Transverse colon (tissue), 4 donors: ENCODE measurements at places on chromosomes 4 and X.

DNA sequence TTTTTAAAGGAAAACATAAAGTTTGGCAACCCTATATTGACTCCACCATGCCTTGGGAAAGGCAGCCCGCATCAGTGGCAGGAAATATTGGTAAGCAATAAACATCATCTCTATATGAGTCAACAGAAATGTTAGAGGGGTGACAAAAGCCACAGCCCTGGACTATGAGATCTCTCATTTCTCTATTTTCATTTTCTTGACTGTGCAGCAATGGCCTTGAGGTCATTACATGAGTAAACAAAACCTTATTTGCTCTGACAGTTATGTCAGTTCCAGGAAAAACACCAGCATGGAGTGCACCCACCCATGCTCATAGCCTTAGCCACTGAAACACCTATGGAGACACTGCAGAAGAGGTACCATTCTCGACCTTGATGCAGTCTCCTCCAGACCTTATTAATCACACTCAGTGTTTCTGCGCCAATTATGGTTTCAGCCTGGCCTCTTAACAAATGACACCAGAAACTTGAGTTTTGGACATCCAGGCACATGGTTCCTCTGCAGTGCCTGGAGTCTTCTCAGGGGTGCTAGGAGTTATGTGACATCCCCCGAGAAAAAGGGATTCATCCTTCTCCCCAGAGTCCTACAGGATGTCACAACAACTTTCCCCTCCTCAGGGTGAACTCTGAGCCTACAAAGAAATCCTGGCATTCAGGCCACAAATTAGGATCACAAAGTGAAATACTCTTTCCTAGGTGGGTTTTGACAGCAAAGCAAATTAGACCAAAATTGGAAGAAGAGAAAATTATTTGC, 16.0 kb upstream of the HPGD start:
- no peaks in the 10 kb centered on the region for H3K4me1 ChIP-seq
- H3K27me3 ChIP-seq, result no peaks in the 10 kb centered on the region
- H3K4me3 ChIP-seq, result no peak overlapping the region

DNA sequence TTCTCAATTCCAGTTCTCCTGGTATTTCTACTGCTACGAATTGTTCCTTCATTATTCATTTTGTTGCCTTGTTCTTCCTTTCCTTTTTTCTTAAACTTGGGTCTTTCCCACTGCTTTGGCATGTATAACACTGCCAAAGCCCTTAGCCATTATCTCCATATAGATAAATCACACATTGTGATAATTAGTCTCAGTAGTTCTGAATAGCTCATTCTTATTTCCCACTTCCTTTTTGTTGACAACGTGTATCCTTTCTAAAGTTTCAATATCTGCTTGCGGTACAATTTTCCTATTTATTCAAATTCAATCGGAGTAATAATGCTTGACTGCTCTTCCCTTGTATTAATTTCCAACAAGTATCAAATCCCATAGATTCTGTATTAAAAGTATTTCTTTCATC, 14.5 kb upstream of the CAMK2D start:
- no peak overlapping the region for H3K27ac ChIP-seq
- no peaks in the 10 kb centered on the region for H3K36me3 ChIP-seq
- H3K4me3 ChIP-seq, result no peak overlapping the region

DNA sequence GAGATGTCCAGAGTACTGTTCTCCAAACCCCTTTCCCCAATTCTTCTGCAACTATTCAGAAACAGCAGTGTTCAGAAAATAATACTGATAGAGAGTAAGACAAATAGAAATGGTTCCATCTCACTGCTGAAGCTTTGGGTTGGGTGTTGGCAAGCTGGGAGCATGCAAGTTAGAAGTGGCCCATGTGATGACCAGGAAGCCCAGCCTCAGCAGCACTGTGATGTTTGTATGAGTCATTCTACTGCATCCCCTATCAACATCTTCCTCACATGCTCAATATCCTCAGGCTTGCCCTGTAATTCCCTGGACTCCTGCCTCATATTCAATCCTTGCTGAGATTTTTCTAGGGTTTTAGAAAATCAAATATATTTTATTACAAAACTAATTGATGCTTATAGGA, 96.5 kb downstream of the CHRDL1 start:
- no peaks in the 10 kb centered on the region for H3K27me3 ChIP-seq
- H3K27ac ChIP-seq, result no peak overlapping the region
- DNase-seq, result no peak
- no peaks in the 10 kb centered on the region for H3K36me3 ChIP-seq
- no peak overlapping the region for H3K4me3 ChIP-seq
- no peaks in the 10 kb centered on the region for H3K4me1 ChIP-seq

DNA sequence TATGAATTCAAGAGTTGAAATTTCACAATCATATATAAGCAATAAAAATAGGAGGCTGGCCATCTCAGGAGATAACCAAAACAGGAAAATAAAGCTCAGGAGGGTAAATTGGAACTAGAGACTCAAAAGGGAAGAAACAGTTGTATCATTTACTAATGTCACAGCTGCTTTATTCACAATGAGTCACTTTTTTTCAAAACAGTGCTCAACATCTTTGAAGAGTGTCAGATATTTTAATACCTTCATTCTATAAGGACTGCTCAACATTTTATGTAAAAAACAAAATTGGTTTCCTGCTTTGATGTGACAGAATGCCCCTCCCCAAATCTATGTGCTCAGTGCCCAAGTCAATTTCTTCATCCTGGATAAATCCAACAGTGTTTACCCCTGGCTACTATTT, 97.7 kb downstream of the DDX60 start:
- no peak overlapping the region for H3K27ac ChIP-seq
- no peaks in the 10 kb centered on the region for H3K4me1 ChIP-seq
- H3K36me3 ChIP-seq, result no peaks in the 10 kb centered on the region
- no peak for DNase-seq
- no peak overlapping the region for H3K4me3 ChIP-seq

GRCh38 chr4:41579043-41579442, 41.1 kb downstream of the LIMCH1 start:
- no peak for DNase-seq
- H3K4me1 ChIP-seq, result no peaks in the 10 kb centered on the region
- H3K27ac ChIP-seq, result no peak overlapping the region
- no peaks in the 10 kb centered on the region for H3K27me3 ChIP-seq
- no peak overlapping the region for H3K4me3 ChIP-seq
- H3K36me3 ChIP-seq, result no peaks in the 10 kb centered on the region

DNA sequence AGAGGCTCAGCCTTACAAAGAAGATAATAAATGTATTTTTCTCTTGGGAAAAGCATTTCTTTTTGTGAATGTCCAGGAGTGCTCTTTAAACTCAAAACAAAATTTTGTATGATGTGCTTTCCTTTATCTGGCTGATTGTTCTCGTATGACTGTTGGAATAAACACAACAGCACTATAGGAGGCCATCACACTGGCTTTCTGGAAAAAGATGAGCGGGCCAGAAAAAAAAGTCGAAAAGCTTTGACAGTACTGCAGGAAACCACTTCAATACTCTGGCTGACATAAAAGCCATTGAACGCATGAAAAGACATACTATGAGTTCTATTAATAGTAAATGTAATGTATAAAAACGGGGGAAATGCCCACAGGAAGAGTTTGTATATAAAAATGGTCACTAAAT, 64.7 kb upstream of the CTSO start:
- DNase-seq, result no peak
- no peak overlapping the region for H3K4me3 ChIP-seq
- no peaks in the 10 kb centered on the region for H3K27me3 ChIP-seq
- no peaks in the 10 kb centered on the region for H3K36me3 ChIP-seq
- no peak overlapping the region for H3K27ac ChIP-seq

DNA sequence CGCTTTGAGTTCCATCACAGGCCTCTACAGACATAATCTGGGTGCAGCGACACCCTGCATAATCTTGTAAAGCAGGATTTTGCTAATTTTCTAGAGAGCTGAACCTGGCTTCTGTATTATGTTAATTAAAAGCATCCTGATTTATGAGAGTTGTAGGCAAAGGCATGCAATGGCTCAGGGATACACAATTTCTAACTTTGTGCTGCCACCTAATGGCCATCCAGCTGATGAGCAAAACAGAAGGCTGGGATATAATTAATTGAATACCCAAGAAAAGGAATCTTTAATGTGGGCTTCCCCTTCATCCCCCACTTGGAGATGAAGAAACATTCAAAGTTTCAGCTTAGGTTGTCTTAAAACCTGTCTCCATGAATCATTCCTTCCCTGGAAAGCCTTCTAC, 78.1 kb downstream of the BMP15 start:
- DNase-seq, result no peak
- no peak overlapping the region for H3K4me3 ChIP-seq
- H3K27me3 ChIP-seq, result no peaks in the 10 kb centered on the region
- no peaks in the 10 kb centered on the region for H3K4me1 ChIP-seq

GRCh38 chr4:145957302-145957701, 18.7 kb upstream of the ZNF827 start:
- no peaks in the 10 kb centered on the region for H3K4me1 ChIP-seq
- H3K4me3 ChIP-seq, result no peak overlapping the region
- no peaks in the 10 kb centered on the region for H3K27me3 ChIP-seq
- no peaks in the 10 kb centered on the region for H3K36me3 ChIP-seq

GRCh38 chr4:139521754-139522401, 34.1 kb downstream of the SETD7 start:
- DNase-seq, result no peak
- peaks cover 18% of the 10 kb centered on the region for H3K4me1 ChIP-seq
- no peak overlapping the region for H3K4me3 ChIP-seq
- H3K36me3 ChIP-seq, result no peaks in the 10 kb centered on the region
- H3K27ac ChIP-seq, result no peak overlapping the region
- no peaks in the 10 kb centered on the region for H3K27me3 ChIP-seq

DNA sequence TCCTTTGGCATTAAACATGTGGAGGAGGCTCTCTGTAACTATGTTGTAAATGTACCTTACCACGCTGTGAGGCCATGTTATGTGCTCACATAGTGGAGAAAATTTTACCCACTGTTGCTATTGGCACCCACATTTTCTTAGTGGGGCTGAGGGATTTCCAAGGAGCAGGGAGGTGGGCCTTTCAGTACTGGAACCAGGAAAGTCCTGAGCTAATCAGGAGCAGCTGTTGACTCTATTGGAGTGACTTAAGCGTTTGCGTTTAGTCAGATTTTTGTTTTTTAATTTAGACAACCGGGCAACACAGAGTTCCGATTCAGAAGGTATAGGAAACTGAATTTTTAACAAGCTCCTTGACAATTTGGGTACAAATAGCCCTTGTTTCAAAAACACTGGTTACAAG, 30.7 kb upstream of the WDR17 start:
- no peak for DNase-seq
- no peak overlapping the region for H3K4me3 ChIP-seq
- no peak overlapping the region for H3K27ac ChIP-seq
- H3K4me1 ChIP-seq, result no peaks in the 10 kb centered on the region
- H3K27me3 ChIP-seq, result no peaks in the 10 kb centered on the region

DNA sequence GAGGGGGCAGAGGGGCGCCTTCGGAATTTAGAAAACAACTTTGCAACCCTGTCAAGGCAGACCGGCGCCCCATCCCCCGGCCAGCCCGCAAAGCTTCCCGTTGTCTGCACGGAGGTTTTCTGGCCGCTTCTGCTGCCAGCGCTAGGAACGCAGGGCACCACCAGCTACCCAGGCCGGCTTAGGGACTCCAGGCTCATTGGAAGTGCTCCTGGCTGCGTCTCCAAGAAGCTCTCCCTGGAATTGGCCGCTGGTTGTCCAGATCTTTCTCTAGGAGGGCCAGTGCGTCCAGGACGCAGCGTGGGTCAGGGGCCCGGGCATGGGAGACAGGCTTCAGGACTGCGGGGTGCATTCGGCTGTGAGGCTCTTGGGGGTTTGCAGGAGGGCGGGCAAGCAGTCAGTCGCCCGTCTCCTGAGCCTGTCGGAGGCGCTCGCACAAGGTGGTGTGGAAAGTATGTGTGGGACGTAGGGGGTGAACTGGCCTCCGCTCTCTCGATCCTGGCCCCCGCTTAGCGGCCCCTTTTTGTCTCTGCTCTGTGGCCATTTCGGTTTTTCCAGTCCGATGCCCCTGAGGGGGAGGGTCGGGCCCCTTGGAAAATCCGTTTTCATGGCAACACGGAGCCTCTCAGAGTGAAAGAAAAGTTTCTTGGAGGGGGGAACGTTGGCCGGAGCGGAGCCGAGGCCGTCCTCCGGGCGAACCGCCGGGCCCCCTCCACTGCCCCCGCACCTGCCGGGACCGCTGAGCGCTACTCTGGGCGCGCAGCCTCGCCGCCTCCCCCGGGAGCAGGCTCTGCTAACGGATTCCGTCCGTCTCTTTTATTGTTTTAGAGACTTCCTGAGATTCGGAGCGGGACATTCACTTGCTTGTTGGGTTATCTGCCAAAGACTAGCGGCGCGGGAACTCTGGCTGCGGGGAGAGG, 810 bp upstream of the SOX3 start:
- no peaks in the 10 kb centered on the region for H3K4me1 ChIP-seq
- H3K27ac ChIP-seq, result no peak overlapping the region
- H3K27me3 ChIP-seq, result peaks cover 100% of the 10 kb centered on the region
- no peak overlapping the region for H3K4me3 ChIP-seq

GRCh38 chr4:152100379-152101201, 339.8 kb upstream of the GATB start:
- no peaks in the 10 kb centered on the region for H3K36me3 ChIP-seq
- peak overlapping the region; percentile 41 for H3K27ac ChIP-seq
- peak; percentile 38 for DNase-seq

DNA sequence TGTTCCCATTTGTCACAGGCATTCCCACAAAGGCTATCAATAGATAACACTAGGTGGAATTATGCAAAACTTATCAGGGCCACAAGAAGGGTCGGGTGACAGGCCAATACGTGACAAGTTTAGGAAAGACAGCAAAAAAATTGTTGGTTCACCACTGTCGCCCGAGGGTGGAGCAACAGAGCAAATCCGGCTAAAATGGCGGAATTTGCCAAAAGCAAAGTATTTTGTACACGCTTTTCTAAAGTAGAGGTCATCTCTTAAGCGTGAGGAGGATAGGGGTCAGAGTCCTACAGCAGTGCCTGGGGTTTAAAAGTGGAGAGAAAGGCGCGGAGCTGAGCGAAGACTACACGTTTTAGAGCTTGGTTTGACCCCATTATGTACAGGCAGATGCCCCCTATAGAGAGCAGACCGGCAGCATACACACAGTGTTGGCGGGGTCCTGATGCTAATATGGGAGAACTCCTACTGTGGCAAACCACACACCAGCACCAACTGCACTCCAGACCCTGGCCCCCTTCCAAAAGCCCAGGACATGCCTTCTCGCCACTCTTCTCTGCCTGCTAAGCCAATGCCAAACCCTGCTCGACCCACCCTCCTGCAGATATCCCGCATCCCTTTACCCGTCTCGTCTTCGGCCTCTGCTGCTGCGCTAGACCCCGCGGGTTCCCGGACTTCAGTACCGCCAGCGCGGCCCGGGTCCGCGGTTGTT, 733 bp downstream of the CCNA2 start:
- peak overlapping the region; percentile 82 for H3K4me3 ChIP-seq
- no peaks in the 10 kb centered on the region for H3K27me3 ChIP-seq
- peaks cover 6% of the 10 kb centered on the region for H3K4me1 ChIP-seq

GRCh38 chrX:115535421-115535820, 25.6 kb upstream of the PLS3 start:
- no peaks in the 10 kb centered on the region for H3K4me1 ChIP-seq
- H3K27me3 ChIP-seq, result no peaks in the 10 kb centered on the region
- no peak for DNase-seq

- H3K4me3 ChIP-seq, result no peak overlapping the region
- no peak overlapping the region for H3K27ac ChIP-seq
- no peaks in the 10 kb centered on the region for H3K27me3 ChIP-seq
Observed at GRCh38 chr4:86846921-86847320, 2.3 kb downstream of the SLC10A6 start.
